ENCODE measurements at places on chromosomes 12 and 14.
A peak's percentile ranks its signal among the peaks of the same experiment; 100 is the strongest.

GRCh38 chr12:46958053-46958452 is 121.4 kb upstream of the PCED1B start:
- DNase-seq, result no peak

- DNase-seq, result no peak
Measured at GRCh38 chr12:108425238-108425795, 86.2 kb upstream of the CMKLR1 start.

DNA sequence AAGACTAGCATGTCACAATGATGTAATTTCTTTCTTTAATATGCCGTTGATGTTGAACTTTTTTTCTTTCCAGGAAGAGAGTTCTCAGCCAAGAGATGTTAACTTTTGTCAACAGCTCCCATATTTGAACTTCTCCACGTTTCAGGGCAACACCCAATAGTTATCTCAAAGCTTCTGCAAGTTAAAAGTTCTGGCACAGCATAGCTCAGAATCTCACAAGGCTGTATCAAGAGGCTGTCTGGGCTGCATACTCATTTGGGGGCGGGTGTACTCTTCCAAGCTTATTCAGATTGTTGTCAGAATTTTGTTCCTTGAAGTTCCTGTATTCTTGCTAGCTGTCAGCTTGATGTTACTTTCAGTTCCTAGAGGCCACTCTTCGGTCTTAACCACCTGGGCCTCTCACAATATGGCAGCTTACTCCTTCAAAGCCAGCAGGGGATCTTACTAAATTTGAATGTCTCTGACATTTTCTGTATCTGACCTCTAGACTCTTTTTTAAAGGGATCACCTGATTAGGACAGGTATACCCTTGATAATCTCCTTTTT is 38.9 kb downstream of the KCNC2 start:
- no peak for DNase-seq

GRCh38 chr12:48025281-48025680 is 21.0 kb upstream of the COL2A1 start:
- no peak for DNase-seq

DNA sequence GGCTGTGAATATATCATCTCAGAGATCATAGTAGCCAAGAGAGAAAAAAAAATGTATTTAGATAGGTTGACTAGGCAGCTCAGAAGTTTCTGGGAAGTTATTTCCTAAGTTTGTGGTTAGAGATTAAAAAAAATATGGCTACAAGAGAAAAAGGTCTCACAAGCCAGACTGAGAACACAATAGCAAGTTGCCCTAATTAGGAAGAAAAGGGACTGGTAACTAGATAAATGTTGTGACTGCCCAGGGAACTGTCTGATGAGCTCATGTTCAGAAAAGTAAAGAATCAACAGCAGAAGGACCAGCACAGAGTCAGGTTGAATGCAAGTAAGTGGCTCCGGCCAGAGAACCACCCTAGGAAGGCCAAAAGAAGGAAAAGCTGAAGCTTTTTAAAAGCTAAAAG is 256.6 kb downstream of the PRKD1 start:
- DNase-seq, result no peak

GRCh38 chr14:97554597-97554996 is 757.4 kb downstream of the VRK1 start:
- no peak for DNase-seq

GRCh38 chr12:110791589-110791988 is 48.9 kb upstream of the PPP1CC start:
- DNase-seq, result no peak

- DNase-seq, result no peak
Measured at GRCh38 chr14:55912344-55912743, 205.9 kb upstream of the PELI2 start.

DNA sequence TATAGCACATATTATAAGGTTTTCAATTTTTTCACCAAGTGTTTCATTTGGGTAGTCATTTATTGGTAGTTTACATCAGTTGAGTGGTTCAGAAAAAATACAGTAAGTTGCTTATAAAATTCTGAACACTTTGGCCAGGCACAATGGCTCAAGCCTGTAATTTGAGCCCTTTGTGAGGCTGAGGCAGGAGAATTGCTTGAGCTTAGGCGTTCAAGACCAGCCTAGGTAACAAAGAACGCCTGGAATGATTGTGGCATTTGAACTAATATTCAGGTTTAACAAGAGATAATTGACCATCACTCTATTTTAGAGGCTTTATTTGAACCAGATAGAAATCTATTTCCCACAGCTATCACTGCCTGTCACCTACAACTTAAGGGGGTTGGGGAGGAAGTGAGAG is 22.7 kb downstream of the HIF1A start:
- DNase-seq, result no peak

- DNase-seq, result no peak
Measured at GRCh38 chr12:42144158-42144407, 591 bp downstream of the GXYLT1 start.

- DNase-seq, result no peak
Measured at GRCh38 chr14:80956102-80956501, 681 bp downstream of the TSHR start.

- DNase-seq, result no peak
Measured at GRCh38 chr14:93909429-93910128, 17.6 kb upstream of the FAM181A start.

DNA sequence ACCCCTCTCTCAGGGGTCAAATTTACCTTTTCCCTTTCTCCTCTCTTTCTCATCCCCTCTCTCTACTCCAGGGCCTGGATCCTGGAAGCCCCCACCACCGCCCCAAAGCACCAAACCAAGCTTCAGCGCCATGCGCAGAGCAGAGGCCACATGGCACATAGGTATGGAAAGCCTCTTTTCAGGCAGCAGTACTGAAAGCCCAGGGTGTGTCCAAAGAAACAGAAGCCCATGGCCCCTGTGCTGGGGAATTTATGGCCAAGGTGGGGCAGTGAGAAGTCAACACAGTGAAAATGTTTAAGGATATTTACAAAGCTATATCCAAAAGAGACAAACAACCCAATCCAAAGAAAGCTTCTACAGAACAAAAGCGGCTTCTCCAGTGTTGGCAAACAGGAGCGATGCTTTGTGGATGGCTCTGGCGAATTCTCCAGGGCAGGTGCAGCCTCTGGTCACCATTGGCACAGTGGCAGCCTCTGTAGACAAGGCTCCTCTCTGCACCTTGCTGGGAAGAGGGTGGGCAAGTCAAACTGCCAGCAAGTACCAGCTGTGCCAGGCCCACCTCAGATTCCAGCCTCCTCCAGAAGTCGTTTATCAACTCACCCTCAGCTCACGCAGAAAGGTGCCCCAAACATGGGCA is 4.7 kb upstream of the CPNE6 start:
- DNase-seq, result no peak

- no peak for DNase-seq
Measured at GRCh38 chr12:90020436-90020835, 311.8 kb upstream of the ATP2B1 start.

GRCh38 chr12:92301356-92301755 is 155.7 kb upstream of the BTG1 start:
- no peak for DNase-seq

DNA sequence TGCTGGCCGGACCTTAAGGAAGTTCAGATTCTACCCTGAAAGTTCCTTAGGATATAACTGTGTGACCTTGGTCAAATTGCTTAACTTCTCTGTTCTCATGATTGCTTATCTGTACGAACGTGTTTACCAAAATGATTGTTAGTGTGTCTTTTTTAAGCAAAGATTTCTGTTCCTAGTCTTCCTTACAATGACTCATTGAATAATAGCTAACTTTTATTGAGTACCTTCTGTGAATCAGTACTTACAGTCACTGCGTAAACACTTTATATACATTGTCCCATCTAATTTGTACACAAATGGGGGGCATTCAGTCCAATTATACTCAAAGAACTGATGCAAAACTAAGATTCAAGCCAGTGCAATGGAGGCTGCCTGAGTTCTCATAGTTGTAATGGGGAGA is 4.2 kb upstream of the TMEM30B start:
- DNase-seq, result peak; percentile 28

- DNase-seq, result no peak
Measured at GRCh38 chr14:52363041-52363704, 49.1 kb downstream of the PTGER2 start.

GRCh38 chr14:22557846-22558220 is 31.2 kb downstream of the DAD1 start:
- no peak for DNase-seq

All from LNCaP clone FGC (cell line).